ENCODE measurements at places on chromosomes 6 and 20.

GRCh38 chr20:63703471-63703975, 4.3 kb downstream of the ARFRP1 start:
- no peak for DNase-seq

DNA sequence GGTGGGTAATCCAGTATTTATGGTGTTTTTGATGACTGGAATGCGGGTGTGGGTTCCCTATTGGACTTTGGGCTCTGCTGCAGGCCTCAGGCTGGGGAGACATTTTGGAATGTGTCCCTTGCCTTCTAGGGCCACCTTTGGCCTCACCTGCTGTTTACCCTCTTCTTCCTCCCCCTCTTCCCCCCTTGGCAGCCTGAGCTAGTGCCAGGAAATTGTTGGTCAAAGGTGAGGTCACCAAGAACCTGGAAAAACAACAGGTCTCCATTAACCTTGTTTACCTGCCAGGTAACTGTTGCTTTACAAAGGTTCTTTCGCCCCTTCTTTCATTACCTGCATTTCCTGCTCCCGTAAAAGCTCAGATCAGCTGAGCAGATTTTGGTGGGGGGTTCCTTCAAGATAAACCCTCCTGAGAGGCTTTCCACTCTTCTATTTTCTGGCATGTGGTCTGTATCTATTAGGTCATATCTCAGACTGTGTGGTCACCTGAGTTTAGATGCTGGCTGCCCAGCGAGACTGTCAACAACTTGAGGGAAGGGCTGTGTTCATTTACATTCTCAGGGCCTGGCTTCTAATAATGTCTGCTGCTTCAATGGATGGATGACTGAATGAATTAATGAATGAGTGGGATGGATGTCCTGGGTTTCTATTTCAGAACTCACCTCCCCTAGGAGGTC, 34.7 kb downstream of the VEGFA start:
- no peak for DNase-seq

DNA sequence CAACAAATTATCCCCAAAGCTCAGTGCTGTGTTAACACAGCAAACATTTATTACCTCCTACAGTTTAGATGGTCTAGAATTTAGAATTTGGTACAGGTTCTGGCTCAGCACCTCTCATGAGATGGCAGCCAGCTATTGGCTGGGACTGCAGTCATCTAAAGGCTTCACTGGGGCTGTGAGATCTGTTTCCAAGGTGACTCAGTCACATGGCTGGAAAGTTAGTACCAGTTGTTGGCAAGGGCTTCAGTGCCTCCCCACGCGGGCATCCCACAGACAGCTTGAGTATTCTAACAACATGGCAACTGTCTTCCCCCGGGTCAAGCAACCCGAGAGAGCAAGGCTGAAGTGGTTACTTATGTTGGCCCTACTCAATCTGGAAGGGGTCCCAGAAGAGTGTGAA, 44.8 kb upstream of the F13A1 start:
- no peak for DNase-seq

- no peak for DNase-seq
Measured at GRCh38 chr6:80174900-80175572, 68.6 kb downstream of the BCKDHB start.

GRCh38 chr20:63364801-63365585, 3.8 kb upstream of the CHRNA4 start:
- no peak for DNase-seq

DNA sequence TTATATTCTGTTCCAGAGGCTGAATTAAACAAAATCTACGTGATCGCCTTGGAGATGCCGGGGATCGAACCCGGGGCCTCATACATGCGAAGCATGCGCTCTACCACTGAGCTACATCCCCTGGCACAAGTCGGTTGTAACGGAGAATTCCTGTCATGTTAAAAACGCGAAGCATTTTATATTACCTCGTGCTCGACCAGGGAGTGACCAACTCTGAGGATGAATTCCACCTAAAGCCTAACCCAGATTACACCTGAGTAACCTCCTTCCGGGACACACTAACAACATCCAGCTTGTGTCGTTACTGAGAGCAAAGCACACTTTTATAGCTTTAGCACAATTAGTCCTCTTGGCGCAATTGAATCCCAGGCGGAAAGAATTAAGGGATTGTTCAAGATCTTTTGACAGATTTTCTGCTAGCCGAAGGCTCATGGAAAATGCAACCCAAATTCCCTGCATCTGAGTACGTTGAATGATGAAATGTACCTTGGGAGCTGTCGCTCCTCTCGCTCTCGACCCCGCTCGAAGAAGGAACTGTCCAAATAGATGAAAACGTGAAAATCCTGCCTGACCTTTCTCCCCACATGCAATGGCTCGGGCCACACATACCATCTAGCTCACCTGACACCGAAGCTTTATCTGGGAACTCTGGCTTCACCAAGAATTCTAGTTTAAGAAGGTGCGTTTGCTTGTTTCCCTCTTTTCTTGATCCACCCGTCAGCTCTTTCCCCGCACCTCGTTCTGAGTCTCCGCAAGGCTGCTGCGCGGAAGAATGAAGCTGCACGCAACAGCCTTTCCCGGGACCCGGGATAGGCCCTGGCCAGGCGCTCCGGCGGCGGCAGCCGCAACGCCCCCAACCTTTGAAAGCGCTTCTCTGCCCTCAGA, 148.3 kb downstream of the GPX5 start:
- peak; percentile 26 for DNase-seq

DNA sequence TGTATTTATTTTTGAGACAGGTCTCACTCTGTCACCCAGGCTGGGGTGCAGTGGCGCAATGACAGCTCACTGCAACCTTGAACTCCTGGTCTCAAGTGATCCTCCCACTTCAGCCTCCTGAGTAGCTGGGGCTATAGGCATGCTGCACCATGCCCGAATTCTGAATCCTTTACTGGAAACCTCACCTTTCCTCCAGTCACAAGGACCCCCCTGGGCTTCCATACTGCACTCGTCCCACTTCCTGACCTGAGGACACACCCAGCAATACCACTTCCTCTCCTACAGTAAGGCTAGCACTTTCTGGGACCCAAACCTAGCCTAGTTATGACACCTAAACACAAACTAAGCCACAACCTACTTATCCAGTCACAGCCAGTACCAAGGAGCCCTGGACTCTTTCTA, 68.2 kb downstream of the FAM217A start:
- DNase-seq = no peak
